ENCODE measurements at places on chromosomes 12 and 14.

GRCh38 chr12:125186471-125187147 is 121.4 kb downstream of the AACS start:
- no peak for ATAC-seq

DNA sequence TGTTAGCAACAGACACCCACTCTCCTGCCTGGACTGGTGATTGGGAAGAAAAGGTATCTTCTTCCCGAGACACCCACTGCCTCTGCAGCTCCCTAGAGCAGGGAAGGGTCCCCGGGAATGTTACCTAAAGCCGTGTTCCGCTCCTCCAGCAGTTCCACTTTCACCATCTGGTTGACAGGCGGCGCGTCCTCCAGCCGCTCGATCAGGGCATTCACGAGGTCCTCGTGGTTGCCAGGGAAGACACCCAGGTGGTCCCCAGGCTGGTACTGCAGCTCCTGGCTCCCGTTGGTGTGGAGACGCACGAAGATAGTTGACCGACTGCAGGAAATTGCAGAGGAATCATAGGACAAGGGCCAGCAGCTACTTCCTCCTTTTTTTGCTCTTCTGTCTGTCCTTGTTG is 44.2 kb upstream of the FBXO21 start:
- ATAC-seq: no peak

- ATAC-seq: no peak
These were observed 33.4 kb upstream of the PLEKHG6 start for GRCh38 chr12:6276956-6277620.

DNA sequence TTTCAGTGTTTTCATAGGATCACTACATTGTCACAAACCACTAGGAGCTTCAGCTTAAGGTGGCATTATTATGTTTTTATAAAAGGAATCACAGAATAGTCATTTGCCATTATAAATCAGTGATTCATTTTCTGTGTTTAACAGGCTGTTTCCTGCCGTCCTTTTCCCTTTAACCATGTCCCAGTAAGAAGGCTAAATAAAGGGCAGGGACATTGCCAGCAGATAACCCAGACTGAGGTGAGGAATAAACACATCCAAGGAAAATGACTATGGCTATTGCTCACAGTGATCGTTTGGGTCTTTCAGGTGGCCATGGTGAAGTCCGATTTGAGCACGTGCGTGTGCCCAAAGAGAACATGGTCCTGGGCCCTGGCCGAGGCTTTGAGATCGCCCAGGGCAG is 17.9 kb upstream of the ALDH2 start:
- ATAC-seq: no peak

DNA sequence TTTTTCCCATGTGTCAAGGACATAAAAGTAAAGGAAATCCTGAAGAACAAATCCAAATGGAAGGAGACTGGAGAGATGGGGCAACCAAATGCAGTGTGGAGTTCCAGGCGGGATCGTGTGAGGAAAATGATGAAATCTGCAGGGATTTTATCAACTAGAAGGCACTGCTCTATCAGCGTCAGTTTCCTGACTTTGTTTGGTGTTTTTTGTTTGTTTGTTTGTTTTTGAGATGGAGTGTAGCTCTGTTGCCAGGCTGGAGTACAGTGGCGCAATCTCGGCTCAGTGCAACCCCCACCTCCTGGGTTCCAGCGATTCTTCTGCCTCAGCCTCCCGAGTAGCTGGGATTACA is 43.3 kb upstream of the GPR132 start:
- ATAC-seq: no peak

DNA sequence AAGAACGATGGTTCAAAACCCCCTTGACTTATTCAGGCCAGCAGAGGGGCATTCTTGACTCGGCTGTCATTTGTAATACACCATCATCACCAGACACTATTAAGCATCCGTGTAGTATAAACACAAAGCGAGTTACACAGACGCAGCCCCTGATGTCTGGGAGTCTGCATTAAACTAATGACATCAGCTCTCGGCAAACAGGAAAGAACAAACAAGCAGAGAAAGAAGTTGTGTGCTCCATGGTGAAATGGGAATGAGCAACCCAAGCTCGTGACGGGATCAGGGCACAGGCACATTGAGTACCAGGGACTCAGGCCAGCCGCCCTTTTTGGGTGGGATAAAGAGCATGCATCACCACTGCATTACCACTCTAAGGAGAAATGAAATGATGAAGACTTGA is 460.1 kb downstream of the MED13L start:
- no peak for ATAC-seq

DNA sequence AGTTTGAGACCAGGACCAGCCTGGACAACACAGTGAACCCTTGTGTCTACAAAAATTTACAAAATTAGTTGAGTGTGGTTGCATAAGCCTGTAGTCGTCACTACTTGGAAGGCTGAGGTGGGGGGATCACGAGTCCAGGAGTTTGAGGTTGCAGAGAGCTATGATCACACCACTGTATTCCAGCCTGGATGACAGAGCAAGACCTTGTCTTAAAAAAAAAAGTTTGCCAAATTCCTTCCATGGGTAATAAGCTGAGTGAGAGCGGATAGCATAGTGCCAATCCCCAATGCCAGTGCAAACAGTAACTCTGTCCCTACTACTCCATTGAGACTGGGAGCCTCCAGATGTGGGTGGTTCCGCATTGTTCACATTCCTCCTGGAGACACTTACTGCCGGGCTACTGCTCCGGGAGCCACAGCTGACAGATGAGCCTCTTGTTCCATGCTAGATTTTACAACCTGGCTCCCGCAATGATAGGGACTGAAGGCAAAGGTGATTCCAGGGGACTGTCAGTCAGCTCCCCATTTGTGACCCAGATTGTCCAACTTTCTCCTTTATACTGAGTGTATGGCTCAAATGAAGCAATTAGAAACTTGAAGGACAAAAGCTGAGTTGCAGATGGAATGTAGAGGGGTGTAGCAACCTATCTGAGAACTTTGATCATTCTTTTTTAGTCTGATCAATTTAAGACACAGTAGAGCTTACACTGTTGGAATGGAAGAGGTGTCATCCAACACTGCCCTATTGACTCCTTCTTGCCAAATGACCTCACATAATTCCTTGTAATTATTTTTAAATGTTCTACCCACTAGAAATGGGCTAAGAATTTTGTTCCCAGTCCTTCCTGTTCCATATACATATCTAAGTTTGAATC is 13.4 kb upstream of the FRMD6 start:
- ATAC-seq: no peak

All from activated CD4-positive, CD25-positive, alpha-beta regulatory T cell treated with anti-CD3 and anti-CD28 coated beads, Interleukin-2, amount 50 U/mL, for 24 hours (primary cell).